NCI-H748 treated with DMSO at 0.1 percent for 48 hours (cell line): ENCODE measurements at places on chromosomes 11 and 22.

- peak; percentile 18 for DNase-seq
These were observed 69.1 kb downstream of the FCHSD2 start for GRCh38 chr11:73072935-73073481.

GRCh38 chr11:77672264-77672663 is 34.7 kb upstream of the CLNS1A start:
- no peak for DNase-seq

DNA sequence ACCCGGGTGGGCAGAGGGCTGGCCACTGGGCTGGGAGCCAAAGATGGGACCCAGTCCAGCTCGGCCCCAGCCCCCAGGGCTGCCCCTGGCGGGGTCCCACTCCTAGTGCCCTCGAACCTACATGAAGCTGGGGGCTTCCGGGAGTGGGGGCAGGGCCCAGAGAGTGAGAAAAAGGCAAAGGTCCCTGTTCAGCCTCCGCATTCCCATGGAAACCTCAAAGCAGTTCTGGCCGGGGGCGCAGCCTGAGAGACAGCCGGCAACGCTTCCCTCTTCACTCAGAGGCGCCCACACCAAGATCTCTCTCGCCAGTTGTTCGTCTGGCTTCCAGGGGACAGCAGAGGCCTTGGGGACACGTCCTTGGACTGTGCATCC is 22.4 kb upstream of the ARHGAP8 start:
- no peak for DNase-seq

DNA sequence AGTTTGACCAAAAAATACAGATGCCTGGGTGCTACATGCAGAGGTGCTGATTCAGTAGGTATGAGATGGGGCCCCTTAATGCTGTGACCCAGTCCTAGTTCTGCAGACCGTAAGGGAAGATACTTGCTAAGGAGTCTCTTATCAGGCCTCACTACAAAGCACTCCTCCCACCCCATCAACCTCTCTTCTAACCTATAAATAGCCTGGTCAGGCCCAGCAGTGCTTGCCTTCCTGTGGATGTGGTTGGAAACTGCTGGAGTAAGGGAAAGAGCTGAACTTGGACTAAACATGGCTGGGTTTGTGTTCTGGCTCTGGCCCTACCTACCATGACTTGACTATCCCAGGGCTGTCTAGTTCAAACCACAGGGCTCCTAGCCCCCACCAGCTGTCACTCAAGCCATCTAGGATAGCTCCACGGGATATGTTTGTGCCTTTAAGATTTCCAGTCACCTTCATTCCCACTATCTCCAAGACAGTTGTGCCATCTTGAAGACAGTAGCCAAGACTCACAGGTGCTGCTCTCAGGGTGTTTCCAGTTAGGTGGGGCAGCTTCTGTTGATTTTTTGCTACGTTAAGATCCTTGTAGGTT is 9.5 kb upstream of the DKK3 start:
- DNase-seq = no peak

GRCh38 chr11:60310407-60310998 is 16.6 kb upstream of the MS4A6E start:
- DNase-seq = no peak

GRCh38 chr22:20407829-20408228 is 13.9 kb downstream of the ZNF74 start:
- no peak for DNase-seq

DNA sequence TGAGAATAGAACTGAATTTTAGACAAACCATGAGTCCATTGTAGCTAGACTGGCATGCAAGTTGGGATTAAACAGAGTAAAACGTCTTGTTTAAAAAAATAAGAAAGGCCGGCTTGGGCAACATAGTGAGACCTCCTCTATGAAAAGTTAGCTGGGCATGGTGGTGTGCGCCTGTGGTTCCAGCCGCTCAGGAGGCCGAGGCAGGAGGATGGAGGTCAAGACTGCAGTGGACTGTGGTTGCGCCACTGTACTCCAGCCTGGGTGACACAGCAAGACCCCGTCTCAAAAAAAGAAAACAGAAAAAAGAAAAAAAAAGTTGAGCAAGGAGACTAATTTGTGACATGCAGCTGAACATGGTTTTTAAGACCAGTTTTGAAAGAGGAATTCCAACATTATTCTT is 23.5 kb downstream of the CDPF1 start:
- DNase-seq = no peak

GRCh38 chr11:3434976-3435375 is 56.0 kb upstream of the ZNF195 start:
- no peak for DNase-seq

DNA sequence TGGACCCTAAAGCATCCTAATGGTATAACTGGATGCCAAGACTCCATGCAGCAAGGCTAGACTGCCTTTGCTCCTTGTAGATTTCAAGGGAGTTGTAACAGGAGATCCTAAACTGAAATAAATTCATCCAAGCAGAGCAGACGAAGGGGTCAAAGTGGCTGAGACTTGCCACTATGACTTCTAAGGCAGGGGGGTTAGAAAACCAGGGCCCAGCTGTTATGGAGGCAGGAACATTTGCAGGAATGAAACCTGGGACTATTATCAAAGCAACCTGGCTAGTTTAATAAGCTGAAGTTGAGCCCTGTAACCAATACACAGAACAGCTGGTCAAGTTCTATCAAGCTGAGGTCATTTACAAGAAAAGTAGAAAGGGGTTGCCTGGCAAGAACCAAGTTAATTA is 122.2 kb upstream of the TRPC6 start:
- DNase-seq = no peak

DNA sequence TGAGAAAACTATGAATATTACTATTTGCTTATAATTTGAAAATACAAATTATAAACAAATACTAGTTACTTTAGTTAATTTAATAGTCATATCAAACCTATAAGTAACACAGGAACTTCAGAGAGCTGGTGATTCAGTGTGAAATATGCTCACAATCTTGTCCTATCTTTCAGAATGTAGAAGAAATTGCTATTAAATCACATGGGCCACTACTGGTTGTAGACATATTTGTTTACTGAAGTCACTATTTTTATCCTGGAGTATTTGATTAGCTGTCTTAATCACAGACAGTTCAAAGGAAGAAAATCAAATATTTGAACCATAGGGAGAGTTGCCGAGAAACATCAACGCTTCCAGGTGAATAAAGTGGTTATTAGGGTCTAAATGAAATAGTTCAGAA is 187.6 kb upstream of the ANO3 start:
- DNase-seq = no peak

- DNase-seq = no peak
These were observed 18.9 kb downstream of the CASP5 start for GRCh38 chr11:105004021-105004420.

DNA sequence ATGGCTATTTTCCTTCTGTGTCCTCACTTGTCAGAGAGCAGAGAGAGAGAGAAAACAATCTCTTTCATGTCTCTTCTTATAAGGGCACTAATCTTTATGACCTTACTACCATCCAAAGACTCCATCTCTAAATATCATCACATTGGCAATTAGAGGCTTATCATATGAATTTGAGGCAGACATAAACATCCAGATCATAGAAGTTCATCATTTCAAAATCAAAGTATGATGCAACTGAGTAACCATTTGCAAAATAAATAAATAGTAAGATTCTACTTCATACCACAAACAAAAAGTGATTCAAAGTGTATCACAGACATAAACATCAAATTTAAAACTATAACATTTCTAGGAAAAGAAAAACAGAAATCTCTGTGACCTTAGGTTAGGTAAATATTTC is 504.7 kb upstream of the ARHGAP42 start:
- no peak for DNase-seq

GRCh38 chr11:125950696-125951651 is 5.1 kb downstream of the VSIG10L2 start:
- no peak for DNase-seq

DNA sequence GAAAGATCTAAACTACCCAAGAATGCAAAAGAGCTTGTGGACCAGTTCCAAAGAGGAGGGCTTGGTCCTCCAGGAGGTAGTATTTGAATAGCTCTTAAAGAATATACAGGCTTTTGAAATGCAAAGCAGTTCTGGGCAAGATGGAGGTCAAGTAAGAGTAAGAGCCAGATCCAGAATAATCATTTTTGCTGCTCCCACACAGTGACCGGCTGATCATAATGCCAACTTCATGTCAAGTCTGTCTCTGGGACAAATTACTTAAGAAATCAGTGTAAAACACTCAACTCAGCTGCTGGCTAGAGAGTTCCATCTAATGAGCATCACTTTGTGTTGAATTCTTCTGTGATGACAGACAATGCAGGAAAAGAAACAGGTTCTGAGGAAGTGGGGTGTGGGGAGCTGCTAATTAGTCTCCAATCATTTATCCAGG is 250.9 kb upstream of the NARS2 start:
- no peak for DNase-seq

DNA sequence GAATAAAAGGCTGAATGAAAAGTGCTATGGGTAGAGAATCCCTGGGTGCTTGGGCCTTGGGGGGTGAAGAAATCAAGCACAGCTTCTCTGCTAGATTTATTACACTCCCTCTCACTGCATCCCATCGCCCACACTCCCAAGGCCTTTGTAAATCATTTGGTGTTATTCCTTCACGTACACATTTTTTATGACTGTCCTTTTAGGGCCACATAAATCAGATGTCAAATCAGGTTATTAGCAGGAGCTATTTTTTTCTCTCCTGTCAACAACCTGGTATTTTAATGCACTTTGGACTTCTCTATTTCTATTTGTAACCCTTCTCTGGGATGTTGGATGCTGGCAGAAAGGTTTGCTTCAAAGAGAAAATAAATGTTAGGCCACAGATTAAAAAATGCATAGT is 408.8 kb downstream of the INSC start:
- DNase-seq = no peak

DNA sequence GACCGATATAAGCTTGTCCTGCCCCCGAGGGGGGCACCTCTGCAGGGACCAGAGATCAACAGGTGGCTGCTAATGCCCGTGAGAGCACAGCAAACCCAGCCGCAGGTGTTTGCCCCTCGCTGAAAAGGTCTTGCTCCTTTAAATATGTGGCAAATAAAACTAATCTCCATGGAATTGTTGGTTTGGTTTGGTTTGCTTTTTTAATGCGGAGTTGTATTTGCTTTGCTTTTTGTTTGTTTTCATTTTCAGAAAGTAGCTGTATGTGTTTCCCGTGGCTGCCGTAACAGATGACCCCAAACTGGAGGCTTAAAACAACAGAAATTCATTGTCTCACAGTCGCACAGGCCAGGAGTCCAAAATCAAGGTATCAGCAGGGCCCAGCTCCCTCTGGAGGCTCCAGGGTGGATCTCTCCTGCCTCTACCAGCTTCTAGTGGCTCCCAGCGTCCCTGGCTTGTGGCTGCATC is 93.0 kb downstream of the CELSR1 start:
- no peak for DNase-seq

GRCh38 chr11:132114185-132114584 is 743.8 kb downstream of the NTM start:
- DNase-seq = peak; percentile 79

DNA sequence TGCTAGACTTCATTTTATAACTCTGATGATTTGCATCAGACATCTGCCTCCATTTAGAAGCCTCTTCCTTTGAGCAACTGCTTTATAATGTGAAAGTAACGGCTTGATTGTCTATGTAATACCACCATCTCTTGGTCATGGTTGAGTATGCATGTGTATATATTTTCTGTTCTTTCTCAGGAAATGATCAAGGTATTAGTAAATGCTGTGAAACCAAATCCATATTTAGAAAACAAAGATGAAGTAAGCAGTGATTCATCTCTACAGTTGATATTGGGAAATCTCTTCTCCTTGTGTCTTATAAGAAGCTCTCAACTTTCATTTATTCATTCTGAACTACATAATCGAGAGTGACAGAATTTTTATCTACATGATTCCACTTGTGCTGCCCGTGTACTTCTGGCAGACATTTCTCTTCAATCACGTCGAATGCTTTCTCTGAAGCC is 104.6 kb upstream of the ANO3 start:
- no peak for DNase-seq

- DNase-seq = no peak
These were observed 19.0 kb upstream of the STK33 start for GRCh38 chr11:8613036-8613435.
